ENCODE measurements at places on chromosomes 7 and 10.
A peak's percentile ranks its signal among the peaks of the same experiment; 100 is the strongest.

DNA sequence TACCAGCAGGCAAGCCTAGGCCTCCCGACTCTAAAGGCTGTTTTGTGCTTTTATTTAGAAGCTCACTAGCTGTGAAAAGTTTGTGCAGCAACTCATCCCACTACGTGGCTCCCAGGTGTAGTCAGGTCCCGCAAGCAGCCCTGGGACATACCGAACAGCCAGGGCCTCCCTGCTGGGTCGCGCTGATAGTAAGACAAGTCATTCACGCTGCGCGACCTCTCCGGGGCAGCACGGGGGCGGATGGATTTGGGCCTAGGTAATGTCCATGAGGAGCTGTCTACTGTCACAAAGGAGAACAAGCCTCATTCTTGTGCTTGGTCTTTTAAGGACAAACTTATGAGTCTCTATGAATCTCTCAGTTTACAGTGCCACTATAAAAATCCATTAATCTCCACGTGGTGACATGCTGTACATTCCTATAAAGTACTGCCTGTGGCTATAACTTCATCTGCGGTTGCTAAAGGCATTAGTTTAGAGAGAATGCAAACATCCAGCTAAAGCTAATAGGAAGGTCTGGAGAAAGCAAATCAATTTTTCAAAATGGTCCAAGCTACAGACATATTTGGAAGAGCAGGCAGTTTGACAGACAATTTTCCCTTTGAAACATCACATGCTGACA lies 546.8 kb downstream of the PHTF2 start:
- DNase-seq: no peak

- no peak for DNase-seq
Observed at GRCh38 chr10:11191678-11192077, 174.0 kb downstream of the CELF2 start.

DNA sequence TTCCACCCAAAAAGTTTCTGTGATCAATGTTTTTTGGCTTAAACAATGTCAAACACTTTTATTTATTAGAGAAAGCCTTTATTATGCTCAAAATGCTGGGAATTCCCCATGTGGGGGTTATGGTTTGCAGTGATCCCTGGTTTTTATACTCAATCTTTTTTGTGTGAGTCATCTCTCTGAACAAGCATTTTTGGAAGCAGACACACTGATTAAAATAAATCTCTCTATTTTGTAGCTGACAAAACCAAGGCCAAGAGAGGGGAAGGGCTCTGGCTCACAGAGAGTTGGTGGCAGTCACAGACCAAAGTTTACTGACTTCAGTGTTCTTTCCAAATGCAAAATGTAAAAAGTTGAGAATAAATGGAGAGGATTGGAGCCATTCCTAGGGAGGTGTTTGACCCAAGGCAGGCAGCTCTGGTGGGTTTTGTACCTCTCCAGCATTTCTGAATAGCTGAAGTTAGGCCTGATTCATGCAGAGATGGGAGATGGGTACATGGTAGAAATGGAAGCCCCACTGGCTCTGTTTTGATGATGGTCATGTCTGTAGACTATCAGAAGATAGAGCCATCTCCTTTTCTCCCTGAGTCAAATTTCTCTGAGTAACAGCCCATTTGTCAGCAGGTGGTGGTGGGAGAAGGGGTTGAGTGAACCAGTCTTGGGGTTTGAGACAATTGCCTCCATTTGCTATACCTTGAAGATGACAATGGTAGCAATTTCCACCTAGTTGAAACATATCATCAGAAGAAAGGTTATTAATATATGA lies 45.4 kb upstream of the NAMPT start:
- DNase-seq: peak; percentile 49

DNA sequence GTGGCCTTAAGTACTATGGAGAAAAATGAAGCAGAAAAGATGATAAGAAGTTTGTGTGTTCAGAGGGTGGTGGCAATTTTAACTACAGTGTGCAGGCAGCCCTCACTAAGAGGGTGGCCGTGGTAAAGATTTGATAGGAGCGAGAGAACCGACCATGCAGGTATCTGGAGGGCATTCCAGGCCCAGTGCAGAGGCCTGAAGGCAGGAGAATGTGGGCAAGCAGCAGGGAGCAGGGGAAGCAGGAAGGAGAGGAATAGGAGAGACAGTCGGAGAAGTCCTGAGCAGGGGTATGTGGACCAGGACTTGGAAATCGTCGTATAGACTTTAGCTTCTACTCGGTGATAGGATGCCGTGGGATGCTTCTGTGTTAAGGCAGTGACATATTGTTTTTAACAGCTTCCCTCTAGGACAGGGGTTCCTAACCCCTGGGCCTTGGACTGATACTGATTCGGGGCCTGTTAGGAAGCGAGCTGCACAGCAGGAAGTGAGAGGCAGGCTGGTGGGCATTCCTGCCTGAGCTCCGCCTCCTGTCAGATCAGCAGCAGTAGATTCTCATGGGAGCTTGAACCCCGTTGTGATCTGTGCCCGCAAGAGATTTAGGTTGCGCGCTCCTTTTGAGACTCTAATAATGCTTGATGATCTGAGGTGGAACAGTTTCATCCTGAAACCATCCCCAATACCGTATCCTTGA lies 227.2 kb downstream of the CCDC3 start:
- DNase-seq: no peak

DNA sequence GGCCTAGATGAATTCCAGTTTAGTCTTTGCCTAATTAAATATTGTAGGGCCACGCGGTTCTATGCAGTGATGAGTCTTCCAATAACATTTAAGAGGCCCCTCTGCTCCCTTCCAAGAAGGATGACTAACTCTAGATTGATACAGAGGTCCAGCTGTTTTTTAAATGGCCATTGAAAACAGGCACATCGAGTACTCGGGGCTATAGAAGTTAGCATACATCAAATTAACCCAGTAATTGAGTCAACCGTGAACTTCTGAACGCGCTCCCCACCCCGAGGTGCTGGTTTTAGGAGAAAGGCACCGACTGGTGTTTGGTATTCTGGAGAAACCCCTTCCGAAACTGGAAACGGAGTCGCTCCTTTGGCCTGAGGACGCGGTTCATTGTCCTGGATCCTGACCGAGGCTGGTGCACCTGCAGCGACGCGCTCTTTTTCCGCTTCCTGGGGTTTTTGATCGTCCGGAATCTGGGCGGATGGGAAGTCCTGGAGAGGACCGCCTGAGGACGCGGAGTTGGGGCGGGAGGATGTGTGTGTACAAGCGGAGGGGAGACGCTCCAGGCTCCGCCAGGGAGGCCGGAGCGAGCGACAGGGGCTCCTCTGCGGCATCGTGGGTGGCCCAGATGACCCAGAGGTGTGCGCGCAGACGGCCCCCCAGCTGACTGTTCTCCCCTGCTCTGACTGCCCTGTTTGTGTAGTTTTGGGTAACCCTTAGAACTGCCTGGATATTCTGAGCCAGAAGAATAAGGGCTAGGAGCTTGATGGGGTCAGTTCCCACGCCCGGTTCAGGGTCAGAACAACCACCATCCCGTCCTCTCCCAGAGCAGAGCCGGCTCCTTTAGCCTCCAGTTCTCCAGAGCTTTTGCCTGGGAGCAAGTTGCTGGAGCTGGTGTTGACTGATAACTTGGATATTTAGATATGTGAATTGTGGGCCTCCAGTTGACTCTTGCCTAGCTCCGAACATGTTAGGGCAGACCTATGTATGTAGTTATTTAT lies 711 bp downstream of the FAM221A start:
- no peak for DNase-seq

- DNase-seq: no peak
Observed at GRCh38 chr7:39379416-39379815, 186.8 kb upstream of the YAE1 start.

DNA sequence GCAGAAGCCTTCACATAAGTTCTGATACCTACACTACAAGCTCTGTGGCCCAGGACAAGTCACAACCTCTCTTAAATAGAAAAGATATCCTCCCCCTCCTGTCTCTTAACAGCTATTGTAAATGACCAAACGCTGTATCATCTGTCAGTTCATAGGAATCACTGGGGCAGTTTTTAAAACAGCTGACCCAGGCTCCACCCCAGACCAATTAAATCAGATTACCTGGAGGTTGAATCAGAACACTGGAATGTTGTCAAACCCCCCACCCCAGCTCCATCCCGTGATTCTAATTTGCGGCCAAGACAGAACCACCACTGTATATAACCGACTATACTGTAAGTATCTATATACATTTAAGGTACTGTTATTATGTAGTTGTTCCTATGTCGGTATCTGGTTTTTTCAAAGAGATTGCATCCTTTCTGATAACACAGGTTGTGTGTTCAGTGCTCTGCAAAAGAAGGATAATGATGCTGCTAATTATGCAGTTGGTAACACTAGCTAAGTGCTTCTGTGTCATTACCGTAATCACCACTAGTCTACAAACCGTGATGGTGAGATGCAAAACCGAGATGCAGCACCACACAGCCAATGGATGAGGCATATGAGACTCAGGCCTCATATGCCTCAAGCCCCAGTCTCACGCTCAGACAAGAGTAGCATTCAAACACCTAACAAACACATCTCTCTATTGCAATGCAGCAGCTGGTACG lies 47.4 kb downstream of the TNS3 start:
- DNase-seq: no peak

DNA sequence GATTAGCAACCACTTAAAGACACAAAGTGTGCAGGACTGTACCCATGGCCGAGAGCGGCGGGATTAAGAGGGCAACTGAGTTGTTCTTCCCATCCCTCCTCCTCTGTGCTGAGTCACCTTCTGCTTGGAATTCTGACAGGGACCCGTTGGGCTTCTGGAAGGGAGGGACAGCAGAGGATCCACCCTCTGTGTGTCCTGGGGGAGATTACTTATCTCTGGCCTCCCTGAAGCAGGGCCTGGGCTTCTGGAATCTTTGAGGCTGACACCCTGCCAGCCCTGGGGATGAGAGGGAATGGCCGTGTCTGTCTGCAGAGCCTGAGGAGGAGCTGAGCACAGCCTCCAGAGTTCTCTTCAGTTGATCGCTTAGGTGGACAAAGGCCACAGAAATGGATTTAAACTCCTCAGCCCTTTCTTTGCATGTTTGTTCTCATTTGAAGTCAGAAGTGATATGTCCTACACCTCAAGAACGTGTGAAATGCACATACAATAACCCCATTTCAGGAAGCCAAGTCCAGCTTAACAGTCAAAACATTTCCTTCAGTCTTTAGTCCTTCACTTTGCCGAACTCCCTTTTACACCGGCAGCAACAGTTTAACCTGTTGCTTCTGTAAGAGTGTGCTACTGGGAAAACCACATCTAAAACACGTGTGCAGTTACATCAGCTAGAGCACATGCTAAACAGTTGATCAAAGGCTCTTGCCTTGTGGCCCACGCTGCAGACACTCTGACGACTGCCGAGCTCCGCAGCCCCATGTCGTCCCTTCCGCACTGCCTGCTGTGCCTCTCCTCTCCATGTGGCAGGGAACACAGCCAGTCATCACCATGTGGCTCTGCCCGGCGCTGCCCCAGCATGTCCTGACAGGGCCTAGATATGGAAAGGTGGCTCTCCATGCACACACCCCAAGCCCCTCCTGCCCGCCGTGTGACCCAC lies 55.7 kb downstream of the IKZF1 start:
- DNase-seq: no peak

DNA sequence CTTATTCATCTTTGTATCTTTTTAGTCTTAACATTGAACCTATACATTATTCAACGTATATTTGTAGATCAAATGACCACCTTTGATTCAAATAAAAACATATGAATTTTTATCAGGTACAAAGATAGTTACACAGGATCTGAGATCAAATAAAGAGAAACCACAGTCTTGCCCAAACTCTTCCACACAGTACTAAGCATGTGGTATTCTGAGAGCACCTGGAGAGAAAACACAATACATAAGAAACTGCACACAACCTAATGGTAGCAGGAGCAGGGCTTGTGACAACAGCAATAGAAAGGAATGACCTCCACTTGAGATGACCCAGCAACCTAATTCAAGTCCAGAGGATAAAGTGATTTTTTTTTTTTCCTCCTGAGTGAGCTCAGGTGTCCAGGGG lies 6.5 kb upstream of the WASL start:
- DNase-seq: no peak

DNA sequence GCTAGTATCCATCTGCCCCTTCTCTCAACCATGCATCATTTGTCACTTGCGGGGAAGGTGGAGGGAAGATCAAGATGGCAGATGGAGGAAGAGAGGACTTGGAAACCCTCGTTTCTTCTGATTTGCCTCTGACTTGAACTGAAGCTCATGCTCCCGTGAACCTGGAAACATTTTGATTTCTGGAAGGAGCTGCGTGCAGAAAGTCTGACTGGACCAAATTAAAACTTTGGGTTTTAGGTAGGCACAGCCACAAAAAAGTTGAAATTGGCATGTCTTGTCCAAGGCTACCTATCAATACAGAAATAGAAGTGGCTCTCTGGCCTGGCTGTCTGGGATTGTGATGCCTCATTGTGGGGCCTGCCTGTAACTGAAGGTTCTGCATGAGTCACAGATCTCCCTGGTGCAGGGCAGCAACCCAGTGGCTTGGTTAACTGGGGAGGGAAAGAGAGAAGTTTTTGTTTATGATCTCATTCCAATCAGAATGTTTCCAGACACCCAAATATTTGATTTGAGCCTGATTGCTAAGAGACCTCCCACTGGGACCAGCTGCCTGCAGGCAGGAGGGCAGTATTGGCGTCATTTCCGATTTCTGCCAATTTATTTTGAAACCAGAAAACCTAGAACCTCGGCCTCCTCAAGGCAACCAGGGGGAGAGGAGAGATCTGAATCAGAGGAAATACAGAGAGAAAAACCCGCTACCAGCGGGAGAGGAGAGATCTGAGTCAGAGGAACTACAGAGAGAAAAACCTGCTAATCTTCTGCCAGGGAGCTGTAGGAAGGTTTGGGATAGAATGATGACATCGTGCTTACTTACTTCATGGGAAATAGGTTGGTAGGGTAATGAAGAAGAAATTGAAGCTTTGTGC lies 363.6 kb downstream of the ANKRD30A start:
- DNase-seq: no peak

GRCh38 chr10:5905854-5906507 lies 15.9 kb downstream of the FBH1 start:
- DNase-seq: no peak

GRCh38 chr10:13221572-13221971 lies 12.6 kb downstream of the UCMA start:
- no peak for DNase-seq

DNA sequence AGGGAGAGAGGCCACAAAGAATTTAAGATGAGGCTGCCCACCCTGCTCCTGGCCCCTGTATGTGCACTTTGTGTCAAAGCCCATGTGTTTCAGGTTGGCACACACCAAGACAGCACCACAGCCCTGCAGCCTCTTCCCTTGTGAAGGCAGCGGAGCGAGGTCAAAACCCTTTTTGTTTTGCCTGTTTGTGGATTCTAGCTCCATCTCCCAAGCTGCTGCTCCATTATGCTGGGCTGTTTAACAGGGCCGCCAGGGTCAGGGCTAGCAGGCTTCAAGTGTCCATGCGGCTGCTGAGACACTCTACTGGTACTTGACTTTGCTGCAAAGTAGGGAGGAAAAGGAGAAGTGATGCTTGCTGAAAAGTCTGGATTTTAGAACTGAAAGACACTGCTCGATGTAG lies 142.3 kb upstream of the EFCAB10 start:
- no peak for DNase-seq

GRCh38 chr7:88442413-88442812 lies 135.7 kb upstream of the STEAP4 start:
- no peak for DNase-seq

- DNase-seq: no peak
Observed at GRCh38 chr10:36253731-36254130, 611.6 kb upstream of the FZD8 start.
